Activated CD8-positive, alpha-beta T cell treated with anti-CD3 and anti-CD28 coated beads for 36 hours (primary cell): ENCODE measurements at places on chromosomes 13 and 19. TPM values are rescaled to one million over a fixed set of nuclear protein-coding genes. Genes with fewer than 3 reads are reported as not detected.

PROZ gene
- total RNA-seq: not detected

RNF113B gene
- not detected for total RNA-seq

NRTN gene
- total RNA-seq: 0.72 TPM

LILRB4 gene
- total RNA-seq: not detected
